ENCODE measurements at places on chromosomes 5 and 9.

GRCh38 chr9:30964332-30964731 is 1420.1 kb upstream of the ACO1 start:
- no peak for DNase-seq

DNA sequence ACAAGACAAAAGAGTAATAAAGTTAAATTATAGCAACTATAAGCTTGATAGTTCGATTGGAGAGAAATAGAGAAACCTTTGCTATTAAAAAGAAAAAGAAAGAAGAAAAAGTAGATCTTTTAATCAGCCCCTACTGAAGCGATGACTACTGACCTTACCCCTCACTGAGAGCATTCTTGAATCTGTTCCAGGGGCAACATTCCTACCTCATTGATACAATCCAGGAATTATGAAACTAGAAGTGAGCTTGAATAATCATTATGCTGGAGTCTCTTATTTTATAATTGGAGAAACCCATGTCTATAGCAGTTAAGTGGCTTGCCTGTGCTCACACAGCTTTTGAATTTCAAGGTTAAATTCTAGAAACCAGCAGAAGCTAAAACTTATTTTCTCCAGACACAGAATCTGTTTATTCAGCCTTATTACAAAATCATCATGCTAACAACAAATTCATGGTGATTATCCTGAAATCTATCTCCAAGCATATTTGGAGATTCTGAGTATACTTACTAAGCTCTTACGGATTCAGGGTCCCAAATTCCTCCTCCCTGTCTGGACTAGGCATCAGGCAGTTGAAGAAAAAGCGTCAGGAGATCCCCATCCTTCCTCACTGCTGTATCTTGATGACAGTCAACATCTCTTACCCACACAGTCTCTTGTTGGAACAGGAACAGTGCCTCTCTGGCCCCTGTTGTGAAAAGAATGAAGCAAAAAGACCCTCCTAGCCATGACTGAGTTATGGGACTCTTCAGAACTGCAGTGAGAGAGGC is 547.6 kb upstream of the WWC1 start:
- no peak for DNase-seq

DNA sequence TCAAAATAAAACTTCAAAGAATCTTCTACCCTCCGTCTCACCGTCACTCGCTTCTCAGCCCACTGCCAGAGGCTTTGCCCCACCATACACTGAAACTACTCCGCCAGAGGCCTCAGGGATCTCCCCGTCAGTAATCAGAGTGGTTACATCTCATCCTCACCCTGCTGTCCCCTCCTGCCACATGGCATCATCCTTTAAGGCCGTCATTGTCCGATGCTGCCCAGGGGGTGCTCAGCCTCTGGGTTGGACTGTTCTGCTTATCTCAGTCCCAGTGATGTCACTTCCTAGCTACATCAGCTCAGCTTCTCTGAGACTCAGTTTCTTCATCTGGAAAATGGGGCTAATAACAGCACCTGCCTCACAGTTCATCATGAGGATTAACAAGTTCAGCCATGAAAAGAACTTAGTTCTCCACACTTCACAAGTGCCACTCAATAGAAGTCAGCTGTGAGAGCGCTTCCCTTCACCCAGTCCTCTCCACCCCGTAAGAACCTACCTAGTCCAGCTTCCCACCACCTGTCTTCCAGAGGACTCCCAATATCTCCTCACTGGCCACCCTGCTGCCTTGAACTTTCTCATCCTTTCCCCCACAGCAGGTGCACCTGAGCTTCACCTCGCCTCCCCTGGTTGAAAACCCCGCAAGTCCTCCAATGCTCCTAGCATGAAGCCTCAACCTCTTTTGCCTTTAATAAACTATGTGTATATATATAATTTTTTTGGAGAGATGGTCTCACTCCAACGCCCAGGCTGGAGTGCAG is 2.8 kb upstream of the IL3 start:
- no peak for DNase-seq

- no peak for DNase-seq
These were observed 147.6 kb downstream of the SV2C start for GRCh38 chr5:76230711-76231285.

DNA sequence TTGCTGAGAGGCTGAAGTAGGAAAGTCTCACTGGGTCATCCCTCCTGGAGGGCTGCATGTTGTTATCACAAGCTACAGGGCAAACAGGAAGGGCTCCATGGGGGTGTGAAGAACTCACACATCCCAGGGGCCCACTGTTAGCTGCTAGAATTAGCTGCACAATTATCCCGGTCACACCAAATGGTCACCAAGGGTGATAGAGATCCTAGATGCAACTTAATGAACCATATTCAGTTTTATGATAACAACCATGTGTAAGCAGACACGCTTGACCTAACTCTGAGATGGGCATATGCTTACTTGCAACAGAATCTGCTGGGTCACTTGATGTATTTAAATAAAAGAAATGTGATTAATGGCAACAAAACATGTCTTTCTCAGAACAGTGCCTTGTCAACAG is 143.5 kb upstream of the C6 start:
- DNase-seq: no peak

GRCh38 chr9:2066312-2067273 is 51.4 kb downstream of the SMARCA2 start:
- no peak for DNase-seq

DNA sequence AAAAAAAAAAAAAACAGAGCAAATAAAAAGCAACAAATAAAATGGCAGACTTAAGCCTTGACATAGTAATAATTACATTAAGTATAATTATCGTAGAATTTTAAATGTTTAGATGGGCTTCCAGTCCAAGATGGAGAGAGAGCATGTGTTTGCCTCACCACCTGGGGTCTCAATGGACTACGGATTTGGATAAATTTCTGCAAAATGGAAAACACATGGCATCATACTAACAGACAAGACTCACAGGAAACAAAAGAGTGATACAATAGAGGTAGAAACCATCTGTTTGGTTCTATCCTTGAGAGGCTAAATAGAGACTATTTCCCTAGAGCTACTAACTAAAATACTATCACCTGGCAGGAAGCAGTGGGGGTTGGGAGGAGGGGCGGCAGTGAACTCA is 144.3 kb downstream of the MUSK start:
- no peak for DNase-seq

- no peak for DNase-seq
These were observed 187.1 kb downstream of the SPOCK1 start for GRCh38 chr5:137312011-137312410.

DNA sequence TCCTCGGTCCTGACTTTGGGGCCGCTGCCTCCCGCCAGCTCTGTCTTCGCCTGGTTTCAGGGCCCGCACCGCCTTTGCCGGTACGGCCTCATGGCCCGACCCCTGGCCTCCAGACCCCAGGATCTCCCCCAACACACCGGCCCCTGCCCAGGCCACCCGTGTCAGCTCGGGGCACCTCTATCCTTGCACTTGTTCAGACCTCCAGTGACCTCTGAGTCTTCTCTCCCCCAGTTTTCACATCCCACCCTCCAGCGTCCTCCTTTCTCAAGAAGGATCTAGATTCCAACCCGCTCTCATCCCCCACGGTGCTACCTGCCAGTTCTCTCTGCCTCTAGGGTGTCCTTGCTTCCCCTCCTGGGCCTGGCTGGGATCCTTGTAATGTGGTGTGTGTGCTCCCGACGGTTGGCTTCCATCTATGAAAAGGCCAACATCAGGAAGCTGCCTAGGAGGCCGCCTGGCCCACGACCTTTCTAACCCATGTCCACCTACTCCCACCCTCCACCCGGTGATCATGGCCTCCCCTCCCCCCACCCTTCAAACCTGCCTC is 61.1 kb downstream of the SPATA31C2 start:
- no peak for DNase-seq

DNA sequence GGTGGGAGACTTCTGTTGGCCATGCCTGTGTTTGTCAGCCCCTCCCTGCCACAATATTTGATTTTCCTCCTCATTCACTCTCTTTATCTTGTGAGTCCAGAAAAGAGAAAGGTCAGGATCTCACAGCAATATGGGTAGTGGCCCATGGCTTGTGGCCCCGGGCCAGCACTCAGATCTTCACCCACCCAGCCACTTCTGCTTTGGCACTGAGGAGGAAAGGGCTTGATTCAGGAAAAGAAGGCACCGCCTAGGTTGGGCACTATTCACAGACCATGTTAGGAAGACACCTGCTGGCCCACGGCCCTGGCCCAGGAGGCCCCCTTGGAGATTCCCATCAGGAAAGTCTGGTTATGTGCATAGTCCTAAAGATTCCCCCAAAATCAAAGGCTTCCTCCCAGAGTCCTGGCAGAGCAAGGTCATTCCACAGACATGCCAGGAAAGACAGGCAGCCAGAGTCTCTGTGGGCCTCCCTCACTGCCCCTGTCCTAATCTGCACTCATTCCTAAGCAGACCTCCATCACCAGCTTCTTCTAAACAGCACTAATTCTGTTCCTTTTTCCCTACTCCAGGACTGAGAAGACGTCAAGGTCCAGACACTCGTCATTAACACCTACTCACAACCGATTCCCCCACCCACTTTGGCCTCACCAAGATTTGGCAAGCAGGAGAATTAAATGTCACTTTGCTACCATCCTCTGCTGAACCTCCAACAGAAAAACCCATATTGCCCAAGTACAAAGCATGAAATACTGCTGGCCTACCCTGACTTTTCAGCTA is 179.3 kb downstream of the DEPDC1B start:
- no peak for DNase-seq

DNA sequence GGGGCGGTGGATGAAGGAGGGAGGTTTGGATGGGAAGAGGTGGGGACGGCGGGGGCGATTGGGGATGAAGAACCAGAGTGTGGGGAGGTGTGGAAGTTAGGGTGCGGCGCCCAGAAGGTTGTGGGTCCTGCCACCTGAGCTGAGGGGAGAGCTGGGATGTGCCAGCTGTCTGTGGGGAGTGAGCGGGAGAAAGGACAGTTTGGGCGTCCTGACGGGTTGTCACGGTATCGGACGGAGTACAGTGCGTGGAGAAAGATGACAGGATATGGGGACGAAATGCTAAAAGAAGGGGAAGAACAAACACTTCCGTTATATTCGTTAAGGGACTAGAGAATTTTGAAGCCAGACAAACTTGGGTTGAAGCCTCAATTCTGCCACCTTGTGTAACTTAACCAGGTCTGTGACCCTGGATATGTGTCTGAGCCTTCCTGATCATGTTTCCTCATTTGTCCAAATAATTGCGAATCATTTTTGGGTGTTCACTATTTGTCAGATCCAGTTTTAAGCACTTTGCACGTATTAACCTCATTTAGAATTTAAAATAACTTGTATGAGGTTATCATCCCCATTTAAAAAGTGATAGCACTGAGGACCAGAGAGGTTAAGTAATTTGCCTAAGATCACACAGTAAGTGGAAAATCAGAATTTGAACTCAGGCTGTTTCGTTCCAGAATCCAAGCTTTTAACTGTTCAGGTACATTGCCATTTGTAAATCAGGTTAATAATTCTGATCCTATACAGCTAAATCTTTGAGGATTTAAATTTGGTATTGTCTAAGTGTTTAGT is 689 bp downstream of the CNTRL start:
- no peak for DNase-seq

GRCh38 chr5:56838409-56839039 is 23.2 kb downstream of the MAP3K1 start:
- no peak for DNase-seq

DNA sequence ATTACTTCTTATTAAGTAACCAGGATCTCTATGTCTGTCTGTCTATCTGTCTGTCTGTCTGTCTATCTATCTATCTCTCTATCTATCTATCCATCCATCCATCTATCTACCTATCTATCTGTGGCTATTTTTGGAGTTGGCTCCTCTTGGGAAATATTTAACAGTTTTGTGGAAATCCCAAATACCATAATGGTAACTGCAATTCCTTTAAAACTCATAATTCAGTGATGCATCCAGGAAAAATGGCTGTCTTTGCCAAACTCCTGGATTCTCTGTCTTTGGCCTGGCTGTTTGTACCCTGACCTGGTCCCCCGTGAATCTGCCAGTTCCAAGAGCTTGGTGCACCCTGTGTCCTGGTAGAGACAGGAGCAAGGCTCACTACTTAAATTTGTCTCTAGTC is 197.0 kb downstream of the PCSK1 start:
- no peak for DNase-seq

DNA sequence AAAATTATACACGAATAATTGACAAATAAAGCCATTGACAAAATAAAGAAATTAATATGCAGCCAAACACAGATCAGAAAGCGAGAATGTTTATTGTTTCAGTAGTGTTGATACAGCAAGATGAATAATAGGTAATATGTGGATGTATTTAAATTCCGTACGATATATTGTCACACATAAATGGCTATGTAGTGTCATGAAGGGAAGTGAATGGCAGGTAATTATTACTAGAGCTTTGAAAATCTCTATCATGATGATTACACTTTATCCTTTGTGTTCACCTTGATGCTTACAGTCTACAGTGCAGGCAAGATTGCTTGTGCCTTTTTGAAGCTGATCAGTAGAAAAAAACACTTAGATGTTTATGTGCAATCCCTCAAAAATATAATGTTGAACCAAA is 23.3 kb upstream of the CDH10 start:
- no peak for DNase-seq

DNA sequence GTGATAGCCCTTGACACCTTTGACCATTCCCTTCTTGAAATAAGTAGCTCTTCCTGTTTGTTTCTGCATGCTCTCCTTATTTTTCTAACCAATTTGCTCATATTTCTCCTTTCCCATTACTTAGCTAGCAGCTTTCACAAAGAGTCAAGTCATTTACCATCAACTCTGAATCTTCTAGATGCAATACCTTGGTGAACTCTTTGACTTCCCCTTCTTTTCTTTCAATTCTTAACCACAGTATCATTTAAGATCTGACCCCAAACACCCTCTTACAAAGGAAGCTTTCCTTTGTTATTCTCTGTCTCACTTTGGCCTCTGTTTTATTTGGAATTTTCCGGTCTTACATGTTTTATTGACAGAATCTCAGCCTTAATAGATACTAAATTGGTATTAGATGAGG is 14.0 kb downstream of the NFX1 start:
- no peak for DNase-seq

DNA sequence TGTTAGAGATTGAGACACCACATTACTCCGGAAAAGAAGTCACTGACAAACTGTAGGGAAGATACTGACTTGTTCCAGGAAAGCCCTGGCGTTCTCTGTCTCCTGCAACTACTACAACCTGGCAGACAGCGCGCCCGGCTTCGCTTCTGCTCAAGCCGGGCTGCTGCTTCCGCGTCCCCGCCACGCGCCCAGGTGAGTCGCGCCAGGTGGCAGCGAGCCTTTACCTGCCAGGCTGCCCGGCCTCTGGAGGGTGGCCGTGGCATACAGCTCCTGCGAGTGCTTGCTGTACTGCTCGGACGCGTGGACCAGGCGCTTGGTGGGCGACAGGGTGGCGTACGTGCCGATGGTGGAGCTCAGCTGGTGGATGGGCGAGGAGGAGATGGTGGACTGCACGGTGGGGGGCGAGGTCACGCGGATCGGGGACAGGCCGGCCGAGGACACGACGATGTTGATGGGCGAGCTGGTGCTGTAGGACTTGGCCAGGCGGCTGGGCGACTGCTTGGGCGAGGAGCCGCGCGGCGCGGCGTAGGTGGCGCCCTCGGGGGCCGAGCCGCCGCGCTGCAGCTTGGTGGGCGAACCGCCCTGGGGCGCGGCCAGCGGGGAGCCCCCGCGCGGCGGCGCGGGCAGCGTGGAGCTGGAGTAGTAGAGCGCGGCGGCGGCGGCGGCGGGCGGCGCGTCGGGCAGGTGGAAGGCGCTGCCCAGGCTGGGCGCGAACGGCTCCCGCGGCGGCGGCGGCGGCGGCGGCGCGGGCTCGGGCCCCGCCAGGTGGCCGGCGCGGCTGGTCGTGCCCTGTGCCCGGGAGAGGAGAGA is 519.6 kb downstream of the CTNND2 start:
- DNase-seq: no peak

Data from cortex of kidney (tissue), 1 donor.